Prostate gland (tissue), 2 donors: ENCODE measurements at places on chromosomes 5 and 9.

- H3K27ac ChIP-seq, result no peak overlapping the region
- H3K4me3 ChIP-seq, result no peak overlapping the region
- DNase-seq, result no peak
- H3K36me3 ChIP-seq, result no peaks in the 10 kb centered on the region
- H3K4me1 ChIP-seq, result no peaks in the 10 kb centered on the region
Observed at GRCh38 chr5:172055996-172056395, 49.6 kb upstream of the FBXW11 start.

DNA sequence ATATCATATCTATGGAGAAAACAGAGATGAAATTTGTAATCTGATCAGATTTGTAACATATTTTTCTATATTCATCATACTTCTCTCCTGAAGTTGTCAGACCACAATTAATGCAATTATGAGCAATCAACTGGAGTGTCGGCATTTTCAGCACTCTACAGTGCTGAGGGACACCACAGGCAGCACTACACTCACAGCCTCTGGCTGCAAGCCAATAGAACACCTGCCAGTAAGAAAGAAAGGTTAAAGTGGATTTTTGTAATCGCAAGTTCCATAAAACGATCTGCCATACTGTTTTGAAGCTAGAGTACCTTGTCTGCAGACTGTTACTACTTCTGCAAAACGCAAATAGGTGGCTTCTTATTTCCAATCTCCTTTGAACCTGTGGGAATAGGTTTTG lies 147.6 kb downstream of the ADAMTS6 start:
- H3K27me3 ChIP-seq, result no peaks in the 10 kb centered on the region
- no peaks in the 10 kb centered on the region for H3K36me3 ChIP-seq
- H3K27ac ChIP-seq, result no peak overlapping the region
- H3K4me3 ChIP-seq, result no peak overlapping the region
- no peak for DNase-seq

DNA sequence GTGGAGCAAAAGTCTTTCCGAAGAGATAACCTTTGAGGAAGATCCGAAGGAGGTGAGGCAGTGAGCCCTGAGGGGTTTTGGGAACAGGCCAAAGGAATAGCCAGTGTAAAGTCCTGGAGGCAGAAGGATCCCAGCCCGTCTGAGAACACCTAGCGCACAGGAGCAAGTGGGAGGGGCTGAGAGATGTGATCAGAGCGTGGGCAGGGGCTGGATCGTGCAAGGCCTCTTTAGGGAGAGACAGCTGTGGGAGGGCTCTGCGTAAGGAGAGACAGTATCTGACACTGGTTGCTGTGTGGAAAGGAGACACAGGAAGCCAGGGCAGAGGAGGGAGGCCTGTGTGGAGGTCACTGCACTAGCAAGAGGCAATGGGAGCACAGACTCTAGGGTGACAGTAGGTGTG lies 68.2 kb downstream of the BARX1 start:
- no peaks in the 10 kb centered on the region for H3K4me1 ChIP-seq
- no peak overlapping the region for H3K27ac ChIP-seq
- no peaks in the 10 kb centered on the region for H3K36me3 ChIP-seq
- no peaks in the 10 kb centered on the region for H3K27me3 ChIP-seq

- no peak overlapping the region for H3K4me3 ChIP-seq
- no peaks in the 10 kb centered on the region for H3K4me1 ChIP-seq
- H3K27ac ChIP-seq, result no peak overlapping the region
Observed at GRCh38 chr5:136061630-136062365, 33.0 kb downstream of the TGFBI start.

GRCh38 chr5:146745931-146746577 lies 132.5 kb downstream of the PPP2R2B start:
- H3K4me3 ChIP-seq, result no peak overlapping the region
- no peaks in the 10 kb centered on the region for H3K27me3 ChIP-seq
- no peak overlapping the region for H3K27ac ChIP-seq
- no peak for DNase-seq
- no peaks in the 10 kb centered on the region for H3K4me1 ChIP-seq

- H3K4me1 ChIP-seq, result no peaks in the 10 kb centered on the region
- H3K4me3 ChIP-seq, result no peak overlapping the region
- H3K36me3 ChIP-seq, result no peaks in the 10 kb centered on the region
Observed at GRCh38 chr9:27505744-27506161, 18.3 kb upstream of the IFNK start.

DNA sequence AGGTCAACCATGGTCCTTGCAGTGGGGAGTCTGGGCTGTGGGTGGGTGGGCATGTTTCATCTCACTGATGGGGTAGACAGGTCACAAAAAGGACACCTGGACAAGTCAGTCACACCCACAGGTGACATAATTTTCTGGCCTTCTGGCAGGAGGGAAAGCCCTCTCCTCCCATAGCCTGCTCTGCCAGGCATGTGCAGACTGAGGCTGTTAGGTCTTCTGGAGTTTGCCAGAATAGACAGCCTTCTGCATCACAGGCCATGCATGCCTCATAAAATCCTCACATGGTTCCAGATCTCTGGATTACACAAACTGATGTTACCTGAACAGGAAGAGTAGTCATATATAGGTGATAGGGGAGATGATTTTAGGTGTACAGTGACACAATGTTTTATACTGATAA lies 49.1 kb downstream of the ARHGAP26 start:
- no peaks in the 10 kb centered on the region for H3K36me3 ChIP-seq
- H3K4me3 ChIP-seq, result no peak overlapping the region
- peaks cover 13% of the 10 kb centered on the region for H3K4me1 ChIP-seq

GRCh38 chr9:128828719-128829452 lies 708 bp downstream of the SPOUT1 start:
- H3K27ac ChIP-seq, result peak overlapping the region; percentile 55
- H3K4me3 ChIP-seq, result peak overlapping the region; percentile 80
- H3K4me1 ChIP-seq, result peaks cover 7% of the 10 kb centered on the region
- DNase-seq, result no peak
- no peaks in the 10 kb centered on the region for H3K36me3 ChIP-seq

DNA sequence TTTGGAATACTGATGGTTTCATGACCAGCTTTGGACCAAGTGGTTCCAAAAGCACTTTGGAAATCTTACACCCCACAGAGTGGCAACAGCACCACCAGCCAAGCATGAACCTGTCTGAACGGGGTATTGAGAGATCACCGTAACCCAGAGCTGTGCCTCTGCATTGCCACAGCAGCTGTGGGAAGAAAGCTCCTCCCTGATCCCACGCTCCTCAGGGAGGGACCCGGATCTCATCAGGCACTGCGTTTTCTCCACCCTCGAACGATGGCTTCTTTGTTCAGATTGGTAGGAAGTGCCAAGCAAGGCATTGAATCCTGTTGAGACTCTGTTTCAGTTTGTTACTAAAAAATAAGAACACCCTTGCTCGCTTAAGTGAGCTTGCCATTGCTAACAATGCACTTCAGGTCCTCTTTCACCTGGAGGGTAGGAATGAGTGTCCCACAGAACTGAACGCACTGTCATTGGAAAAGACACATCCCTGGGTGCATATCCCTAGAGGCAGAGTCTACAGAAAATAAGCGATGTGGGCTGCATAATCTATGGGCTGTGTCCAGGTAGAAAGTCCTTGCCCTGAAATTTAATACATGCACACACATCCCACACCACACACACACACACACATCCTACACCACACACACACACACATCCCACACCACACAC lies 118.0 kb upstream of the ICE1 start:
- no peak overlapping the region for H3K27ac ChIP-seq
- no peaks in the 10 kb centered on the region for H3K27me3 ChIP-seq

- no peak for DNase-seq
- no peak overlapping the region for H3K27ac ChIP-seq
- H3K27me3 ChIP-seq, result no peaks in the 10 kb centered on the region
- H3K4me1 ChIP-seq, result no peaks in the 10 kb centered on the region
Observed at GRCh38 chr5:132308701-132309100, 14.5 kb downstream of the SLC22A4 start.

- DNase-seq, result no peak
- no peaks in the 10 kb centered on the region for H3K27me3 ChIP-seq
- peaks cover 6% of the 10 kb centered on the region for H3K4me1 ChIP-seq
- H3K36me3 ChIP-seq, result no peaks in the 10 kb centered on the region
- no peak overlapping the region for H3K27ac ChIP-seq
Observed at GRCh38 chr9:131727795-131728545, 11.9 kb downstream of the RAPGEF1 start.
